ENCODE measurements at places on chromosomes 3 and 15.

- DNase-seq = no peak
Observed at GRCh38 chr3:13479332-13479581, 849 bp upstream of the HDAC11 start.

GRCh38 chr3:136249593-136249992 is 547 bp upstream of the PCCB start:
- DNase-seq = no peak

DNA sequence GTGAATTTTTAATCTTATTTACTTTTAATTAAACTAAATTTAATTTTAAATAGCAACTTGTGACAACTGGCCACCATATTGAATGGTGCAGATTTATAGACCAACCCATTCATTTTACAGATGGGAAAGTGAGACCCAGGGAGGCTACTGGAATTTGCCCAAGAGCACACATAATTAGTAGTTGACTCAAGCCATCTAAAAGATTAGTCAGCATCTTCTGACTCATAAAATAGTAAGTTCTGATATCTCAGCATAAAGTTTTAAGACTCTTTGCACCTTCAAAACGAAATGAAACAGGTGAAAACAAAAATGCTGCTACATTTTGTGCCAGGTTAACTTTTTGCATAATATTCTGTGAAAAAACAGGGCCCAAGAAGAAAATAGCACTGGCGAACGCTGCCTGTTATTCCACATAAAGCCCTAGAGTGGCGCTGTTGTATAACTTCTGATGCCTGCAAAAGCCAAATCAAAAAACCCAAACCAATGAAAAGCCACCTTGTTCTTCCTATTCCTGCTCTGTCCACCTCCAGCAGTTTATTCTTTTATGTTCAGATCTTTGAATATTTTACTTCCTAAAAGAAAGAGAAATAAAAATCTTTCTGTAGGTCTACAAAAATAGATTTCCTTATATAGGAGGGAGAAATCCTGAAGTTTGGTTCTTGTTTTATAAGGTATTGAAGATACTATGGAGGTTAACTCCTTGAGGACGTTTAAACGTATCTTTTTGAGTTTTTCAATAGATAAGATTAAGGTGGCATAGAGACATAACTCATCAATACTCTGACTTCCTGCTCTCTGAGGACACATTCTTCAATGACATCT is 62.8 kb downstream of the OTOL1 start:
- no peak for DNase-seq

DNA sequence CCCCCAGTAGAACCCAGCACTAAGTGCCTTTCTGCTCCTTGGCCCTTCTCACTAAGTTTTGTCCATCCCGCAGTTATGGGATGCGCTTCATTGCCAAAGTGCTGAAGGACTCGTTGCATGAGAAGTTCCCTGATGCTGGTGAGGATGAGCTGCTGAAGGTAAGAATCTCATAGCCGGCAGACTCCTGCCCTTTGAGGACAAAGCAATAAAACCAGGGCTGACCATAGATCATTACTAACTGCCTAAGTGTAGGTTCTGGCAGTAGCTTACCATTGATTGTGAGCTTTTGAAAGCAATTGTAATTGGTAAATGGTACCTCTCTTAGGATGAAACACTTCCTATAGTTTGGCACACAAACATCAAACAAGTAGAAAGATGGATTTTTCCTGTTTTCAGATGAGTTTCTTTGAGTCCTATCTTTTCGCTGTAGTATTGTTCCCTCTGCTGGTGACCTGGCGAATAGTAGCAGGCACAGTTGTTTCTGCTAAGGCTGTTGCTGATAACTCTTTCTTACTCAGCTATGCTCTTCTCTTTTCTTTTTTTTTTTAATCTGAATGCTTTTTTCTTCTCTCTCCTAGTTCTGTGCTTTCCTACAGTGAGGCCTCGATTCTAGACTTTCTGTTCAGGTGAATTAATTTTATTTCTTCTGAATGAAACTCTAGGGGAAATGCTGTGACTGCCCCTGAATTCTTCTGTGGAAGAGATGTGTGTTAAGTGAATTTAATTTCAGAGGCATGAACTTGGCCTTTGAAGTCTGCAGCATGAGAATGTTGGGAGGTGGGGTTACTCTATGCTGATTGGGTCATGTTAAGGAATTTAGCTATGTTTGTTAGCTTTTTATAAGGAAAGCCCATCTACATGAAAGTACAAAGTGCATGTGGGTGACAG is 47.4 kb upstream of the CRTC3 start:
- peak; percentile 19 for DNase-seq

DNA sequence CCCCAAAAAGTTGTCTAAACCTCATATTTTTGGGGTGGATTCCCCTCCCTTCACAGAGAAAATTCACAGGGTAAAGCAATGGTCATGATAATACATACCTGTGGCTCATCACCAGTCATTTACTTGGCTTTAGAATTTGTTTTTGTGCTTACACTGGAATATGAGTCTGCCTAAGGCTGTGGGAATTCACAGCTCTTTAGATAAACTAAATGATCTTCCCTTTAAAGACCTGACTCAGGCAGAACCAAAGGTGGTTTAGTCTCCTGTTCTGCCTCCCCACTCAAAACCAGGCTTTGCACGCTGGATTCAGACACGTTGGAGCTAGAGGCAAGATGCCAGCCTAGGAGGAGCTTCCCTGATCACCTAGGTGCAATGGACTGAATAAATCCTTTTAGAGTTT is 40.3 kb upstream of the BNC1 start:
- DNase-seq = no peak
